C1 segment of cervical spinal cord (tissue), 14 donors: ENCODE measurements at places on chromosomes 7 and 10.

DNA sequence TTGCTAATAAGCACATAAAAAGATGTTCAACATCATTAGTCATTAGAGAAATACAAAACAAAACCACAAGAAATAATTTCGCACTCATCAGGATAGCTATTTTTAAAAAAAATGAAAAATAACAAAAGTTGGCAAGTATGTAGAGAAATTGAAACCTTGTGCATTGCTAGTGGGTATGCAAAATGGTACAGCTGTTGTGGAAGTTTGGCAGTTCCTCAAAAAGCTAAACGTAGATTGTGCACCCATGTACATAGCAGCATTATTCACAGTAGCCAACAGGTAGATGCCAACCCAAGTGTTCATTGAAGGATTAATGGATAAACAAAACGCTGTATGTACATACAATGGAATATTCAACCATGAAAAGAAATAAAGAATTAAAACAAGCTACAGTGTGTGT lies 35.3 kb upstream of the STARD3NL start:
- no peak for DNase-seq

DNA sequence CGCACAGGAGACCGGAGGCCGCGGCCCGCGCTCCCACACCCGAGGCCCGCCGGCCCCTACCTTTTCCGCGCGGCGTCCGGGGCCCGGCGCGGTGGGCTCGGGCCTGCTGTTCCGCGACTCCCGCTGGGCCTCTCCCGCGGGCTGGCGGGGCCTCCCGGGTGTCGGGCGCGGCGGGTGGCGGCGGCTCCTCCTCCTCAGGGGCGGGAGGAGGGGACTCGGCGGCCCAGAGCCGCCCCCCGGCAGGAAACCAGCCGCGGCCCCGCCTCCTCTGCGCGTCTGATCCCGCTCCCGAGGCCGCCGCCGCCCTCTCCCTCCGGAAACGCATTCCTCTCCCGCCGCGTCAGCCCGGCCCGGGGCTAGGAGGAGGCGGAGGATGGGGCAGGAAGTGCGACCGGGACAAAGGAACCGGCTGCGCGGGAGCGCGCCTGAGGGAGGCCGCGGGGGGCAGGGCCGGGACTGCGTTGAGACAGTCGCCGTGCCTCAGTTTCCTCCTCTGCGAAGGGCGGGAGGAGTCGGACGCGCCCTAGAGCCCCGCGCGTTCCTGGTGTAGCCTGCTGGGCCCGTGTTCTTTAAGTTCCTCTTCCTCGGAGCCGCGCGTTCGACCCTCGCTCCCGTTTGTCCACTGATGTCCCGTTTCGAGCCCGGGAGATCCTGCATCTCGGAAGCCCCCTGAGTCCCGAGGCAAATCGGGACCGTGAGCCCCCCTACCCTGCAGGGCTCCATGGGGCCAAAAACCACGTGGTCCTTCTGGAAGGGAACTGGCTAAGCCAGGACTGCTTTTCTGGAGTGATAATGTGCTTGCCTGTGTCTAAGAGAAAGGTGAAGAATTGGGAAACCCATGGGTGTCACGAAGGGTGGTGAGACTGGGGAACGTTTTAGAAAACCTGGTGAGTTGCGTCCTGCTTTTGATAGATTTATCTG lies at the start of gene ITGB1:
Gene ITGB1, minus strand, starts transcription at position 146 of the 921 bp plus-strand sequence. CDS start 22,672 bp downstream, outside the sequence.
- DNase-seq: peak; percentile 86

- DNase-seq: no peak
Measured at GRCh38 chr10:14476006-14476405, 145.3 kb upstream of the FRMD4A start.

- no peak for DNase-seq
Measured at GRCh38 chr10:122307669-122308416, 36.7 kb downstream of the BTBD16 start.
